GM10248 (cell line): ENCODE measurements at places on chromosomes 4 and X.

GRCh38 chr4:90113881-90114457 lies 13.2 kb upstream of the CCSER1 start:
- DNase-seq, result no peak

DNA sequence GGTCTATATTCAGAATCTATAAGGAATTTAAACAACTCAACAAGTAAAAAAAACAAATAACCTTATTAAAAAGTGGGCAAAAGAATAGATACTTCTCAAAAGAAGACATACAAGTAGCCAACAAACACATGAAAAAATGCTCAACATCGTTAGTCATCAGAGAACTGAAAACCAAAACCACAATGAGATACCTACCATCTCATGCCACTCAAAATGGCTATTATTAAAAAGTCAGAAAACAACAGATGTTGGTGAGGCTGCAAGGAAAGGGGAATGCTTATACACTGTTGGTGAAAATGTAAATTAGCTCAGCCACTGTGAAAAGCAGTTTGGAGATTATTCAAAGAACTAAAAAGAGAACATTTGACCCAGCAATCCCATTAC lies 201.6 kb downstream of the QDPR start:
- DNase-seq, result no peak

DNA sequence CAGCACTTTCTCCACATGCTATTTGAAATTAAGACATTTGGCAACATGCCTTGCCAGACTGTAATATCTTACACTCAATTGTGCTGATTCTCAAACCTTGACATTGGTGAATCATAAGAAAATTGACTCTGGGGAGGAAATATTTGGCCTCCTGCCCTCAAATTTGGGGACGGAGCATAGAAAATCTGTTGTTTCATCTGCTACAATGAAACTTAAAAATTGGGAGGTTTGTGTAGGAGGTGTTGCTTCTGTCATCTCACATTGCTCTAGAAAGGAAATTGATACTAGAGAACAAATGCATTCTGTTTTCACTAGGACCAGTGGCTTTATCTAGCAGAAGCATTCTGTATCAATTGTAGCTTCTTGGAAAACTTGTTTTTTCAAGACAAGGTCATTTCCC lies 5.3 kb downstream of the OCRL start:
- no peak for DNase-seq

- DNase-seq, result no peak
These were observed 25.6 kb downstream of the DHRSX start for GRCh38 chrX:2474963-2475726.

- DNase-seq, result no peak
These were observed 9.2 kb downstream of the SPIN3 start for GRCh38 chrX:56986138-56986537.

- DNase-seq, result no peak
These were observed 15.6 kb upstream of the UGT2A1 start for GRCh38 chr4:69668680-69669079.

GRCh38 chrX:130561930-130562329 lies 160.1 kb downstream of the RBMX2 start:
- DNase-seq, result no peak

GRCh38 chr4:37890801-37891259 lies at the start of gene TBC1D1:
TSS of gene TBC1D1 (plus strand) at chr4:37891084. CDS start at chr4:37902096, 11,012 bp downstream.
- peak; percentile 72 for DNase-seq

- peak; percentile 61 for DNase-seq
These were observed 219.6 kb downstream of the PTTG2 start for GRCh38 chr4:38179690-38180377.

DNA sequence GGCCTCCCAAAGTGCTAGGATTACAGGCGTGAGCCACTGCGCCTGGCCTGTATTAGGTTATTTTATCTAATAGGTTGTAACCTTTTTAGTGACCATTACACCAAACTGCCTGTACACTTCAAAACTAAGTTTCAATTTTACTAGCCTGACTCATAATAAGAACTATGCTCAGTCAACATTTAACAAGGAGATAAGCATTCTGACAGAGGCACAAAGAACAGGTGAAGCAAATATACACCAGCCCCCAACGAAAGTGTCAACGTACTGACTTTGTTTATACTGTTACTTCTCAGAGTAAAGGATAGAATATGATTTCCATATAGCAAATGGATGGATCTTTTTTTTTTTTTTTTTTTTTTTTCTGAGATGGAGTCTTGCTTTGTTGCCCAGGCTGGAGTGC lies 62.8 kb downstream of the SHISA3 start:
- DNase-seq, result peak; percentile 69

DNA sequence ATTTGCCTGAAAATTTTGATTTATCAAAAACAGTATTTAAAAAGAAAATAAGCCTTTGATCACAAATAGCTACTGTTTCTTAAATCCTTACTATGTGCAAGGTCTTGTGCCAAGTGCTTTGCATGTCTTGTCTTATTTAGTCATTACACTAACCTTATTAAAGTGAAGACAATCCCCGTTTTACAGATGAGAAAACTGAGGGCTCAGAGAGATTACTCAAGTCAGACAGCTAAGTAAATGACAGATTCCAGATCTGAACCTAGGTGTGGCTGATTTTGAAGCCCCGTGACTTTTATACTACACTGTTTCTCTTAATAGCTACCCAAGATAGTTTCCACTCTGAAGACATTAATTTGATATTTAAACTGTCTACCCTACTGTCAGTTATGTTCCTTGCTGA lies 38.2 kb downstream of the AFF2 start:
- no peak for DNase-seq

DNA sequence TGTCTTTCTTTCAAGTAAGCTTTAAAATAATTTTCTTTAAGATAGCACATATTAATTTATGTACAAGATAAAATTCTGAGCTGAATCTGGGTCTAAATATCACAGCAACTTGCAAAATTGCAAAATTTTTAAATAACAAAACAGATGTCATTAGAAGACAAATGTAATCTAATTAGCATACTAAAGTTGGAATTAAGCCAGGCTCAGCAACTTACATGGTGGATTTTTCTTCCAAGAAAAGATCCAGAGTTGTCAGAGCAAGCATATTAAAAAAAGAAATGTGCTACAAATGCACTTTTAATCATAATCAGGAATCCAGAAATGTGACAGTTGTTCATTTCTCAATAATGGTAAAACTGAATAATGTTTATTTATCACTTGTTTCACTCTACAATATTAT lies 906.9 kb upstream of the INTU start:
- no peak for DNase-seq

DNA sequence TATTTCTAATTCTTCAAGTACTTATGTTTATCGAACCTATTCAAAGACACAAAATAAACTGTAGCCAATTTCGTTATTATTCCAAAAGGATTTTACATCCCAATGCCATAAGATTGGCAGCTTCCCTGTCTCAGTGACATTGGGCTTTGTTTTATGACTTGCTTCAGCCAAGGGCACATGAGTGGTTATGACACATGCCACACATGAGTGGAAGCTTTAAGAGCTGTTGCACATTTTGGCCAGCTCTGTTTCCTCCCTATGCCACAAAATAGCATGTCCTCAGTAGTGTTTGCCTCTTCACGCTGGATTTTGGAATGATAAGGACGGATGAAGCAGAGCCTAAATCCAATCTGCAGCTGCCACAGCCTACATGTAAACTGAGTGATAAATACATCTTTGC lies 21.9 kb downstream of the SEC24D start:
- DNase-seq, result no peak

DNA sequence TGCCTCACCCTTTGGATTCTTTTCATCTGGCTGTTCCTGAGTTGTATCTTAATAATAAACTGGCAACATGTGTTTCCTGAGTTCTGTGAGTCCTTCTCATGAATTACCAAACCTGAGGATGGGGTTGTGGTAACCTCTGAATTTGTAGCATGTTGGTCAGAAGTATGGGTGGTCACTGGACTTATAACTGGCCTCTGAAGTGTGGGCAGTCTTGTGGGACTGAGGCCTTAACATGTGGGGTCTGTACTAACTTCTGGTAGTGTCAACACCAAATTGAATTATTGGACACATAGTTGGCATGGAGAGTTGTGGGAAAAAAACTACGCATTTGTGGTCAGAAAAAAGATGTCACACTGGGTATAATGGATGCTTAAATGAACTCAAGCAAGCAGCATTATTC lies 45.0 kb upstream of the TNIP3 start:
- no peak for DNase-seq

- DNase-seq, result peak; percentile 73
These were observed 21.1 kb downstream of the ACOX3 start for GRCh38 chr4:8419222-8420041.

GRCh38 chrX:129777218-129778030 lies 2.3 kb upstream of the SASH3 start:
- DNase-seq, result peak; percentile 54
